ENCODE measurements at places on chromosomes 7 and 10.

- DNase-seq, result no peak
Measured at GRCh38 chr7:133705596-133705995, 421.5 kb upstream of the LRGUK start.

- DNase-seq, result no peak
Measured at GRCh38 chr7:141990011-141990725, 5.5 kb upstream of the MGAM start.

DNA sequence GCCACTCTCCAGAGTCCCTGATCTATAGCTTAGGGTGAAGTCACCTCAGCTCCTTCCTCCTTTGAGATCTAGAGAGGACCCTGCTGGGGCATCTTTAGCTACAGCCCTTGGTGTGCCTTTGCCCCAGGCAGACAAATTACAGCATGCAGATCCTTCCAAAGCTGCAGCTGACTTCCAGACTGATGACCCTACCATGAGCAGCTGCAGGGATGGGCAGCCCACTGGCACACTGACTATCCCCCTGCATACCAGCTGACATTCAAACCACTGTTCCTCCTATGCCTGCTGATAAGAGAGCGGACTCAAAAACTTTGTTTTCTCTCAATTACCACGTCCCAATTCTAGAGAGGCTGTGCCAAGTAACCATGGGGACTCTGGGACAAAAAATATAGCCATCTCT is 70.6 kb downstream of the COL13A1 start:
- DNase-seq, result no peak

DNA sequence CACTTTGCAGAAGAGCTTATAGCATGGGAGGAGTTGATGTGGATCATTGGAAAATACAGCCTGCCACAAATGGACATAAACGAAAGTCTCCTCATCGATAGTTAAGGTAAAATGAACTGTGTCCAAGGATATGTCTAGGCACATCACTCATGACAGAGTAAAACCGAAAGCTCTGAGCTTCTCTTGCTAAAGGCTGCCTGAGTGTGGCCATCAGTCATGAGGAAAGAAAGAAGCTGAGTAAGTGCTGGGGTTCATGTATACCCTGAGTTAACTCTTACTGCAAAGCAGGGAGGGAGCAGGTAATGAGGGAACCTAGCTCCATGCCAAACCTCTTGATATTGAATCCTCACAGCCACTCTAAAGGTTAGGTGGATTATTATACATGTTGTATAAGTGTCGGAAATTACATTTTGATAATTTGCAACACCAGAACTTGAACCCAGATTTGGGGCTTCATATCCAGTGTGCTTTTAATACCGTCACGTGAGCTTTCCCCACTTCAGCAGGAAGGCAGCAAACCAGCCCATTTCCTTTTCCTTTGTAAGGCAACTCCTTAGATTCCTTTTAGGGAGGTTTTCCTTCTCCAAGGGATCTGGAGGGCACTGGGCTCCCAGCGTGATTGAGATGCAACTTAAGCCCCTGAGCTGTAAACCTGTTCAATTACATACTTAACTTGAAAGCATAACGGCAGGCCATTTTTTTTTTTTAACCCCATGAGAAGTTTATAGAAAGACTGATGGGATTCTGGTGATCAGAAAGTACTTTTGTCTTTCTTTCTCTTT is 215.0 kb downstream of the PHF14 start:
- DNase-seq, result no peak

GRCh38 chr7:48518092-48518491 is 346.8 kb downstream of the ABCA13 start:
- DNase-seq, result no peak

DNA sequence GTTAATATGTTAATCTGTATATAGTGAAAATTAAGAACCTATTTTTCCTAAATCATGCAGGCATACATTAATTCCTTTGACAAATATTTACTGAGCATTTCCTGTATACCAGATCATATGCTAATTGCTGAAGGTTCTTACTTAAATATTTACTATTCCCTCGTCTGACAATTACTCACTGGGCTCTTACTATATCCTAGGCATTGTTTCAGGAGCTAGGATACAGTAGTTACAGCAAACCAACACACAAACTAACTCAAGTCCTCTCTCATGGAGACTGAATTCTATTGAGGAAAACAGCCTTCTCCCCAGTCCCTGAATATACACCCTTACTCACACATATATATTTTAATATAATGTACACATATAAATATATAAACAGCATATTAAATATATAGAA is 786.0 kb downstream of the NRG3 start:
- DNase-seq, result no peak

DNA sequence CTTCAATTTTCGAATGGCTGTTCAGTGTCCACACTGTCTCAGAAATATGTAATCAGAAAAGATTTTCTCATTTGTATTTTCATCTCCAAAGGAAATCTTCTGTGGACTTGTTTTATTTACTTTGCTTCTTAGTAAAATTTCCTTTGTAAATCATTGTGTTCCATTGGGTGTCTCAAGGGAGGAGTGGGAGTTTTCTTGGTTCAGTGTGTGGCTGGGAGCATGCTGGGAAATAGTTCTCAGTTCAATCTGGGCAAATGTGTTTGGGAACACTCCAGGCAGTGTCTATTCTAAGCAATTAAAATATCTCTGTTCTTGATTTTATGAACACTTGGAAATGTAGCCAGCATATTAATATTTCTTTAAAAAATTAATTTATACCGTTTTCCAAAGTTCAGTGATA is 1019.8 kb downstream of the CNTNAP2 start:
- no peak for DNase-seq

- no peak for DNase-seq
Measured at GRCh38 chr7:158783595-158783994, 45.7 kb downstream of the ESYT2 start.

DNA sequence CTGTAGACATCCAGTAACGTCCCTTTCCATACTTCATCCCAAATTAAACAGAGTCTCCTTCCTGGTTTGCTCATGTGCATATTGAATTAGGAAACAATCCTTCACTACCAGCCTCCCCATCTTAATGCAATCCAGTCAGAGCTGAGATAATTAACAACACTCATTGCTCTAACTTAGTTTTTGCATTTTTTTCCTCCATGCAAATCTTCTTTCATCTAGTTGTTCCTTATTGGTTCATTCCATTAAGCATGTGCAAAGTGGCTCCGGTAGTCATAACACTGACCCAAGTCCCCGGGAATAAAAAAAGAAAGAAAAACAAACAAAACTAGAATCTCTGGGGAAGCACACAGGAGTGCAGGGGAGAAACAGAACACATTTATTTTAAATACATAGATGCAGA is 1176.1 kb downstream of the GATA3 start:
- DNase-seq, result no peak

- no peak for DNase-seq
Measured at GRCh38 chr10:132370426-132371340, 26.3 kb upstream of the PWWP2B start.

DNA sequence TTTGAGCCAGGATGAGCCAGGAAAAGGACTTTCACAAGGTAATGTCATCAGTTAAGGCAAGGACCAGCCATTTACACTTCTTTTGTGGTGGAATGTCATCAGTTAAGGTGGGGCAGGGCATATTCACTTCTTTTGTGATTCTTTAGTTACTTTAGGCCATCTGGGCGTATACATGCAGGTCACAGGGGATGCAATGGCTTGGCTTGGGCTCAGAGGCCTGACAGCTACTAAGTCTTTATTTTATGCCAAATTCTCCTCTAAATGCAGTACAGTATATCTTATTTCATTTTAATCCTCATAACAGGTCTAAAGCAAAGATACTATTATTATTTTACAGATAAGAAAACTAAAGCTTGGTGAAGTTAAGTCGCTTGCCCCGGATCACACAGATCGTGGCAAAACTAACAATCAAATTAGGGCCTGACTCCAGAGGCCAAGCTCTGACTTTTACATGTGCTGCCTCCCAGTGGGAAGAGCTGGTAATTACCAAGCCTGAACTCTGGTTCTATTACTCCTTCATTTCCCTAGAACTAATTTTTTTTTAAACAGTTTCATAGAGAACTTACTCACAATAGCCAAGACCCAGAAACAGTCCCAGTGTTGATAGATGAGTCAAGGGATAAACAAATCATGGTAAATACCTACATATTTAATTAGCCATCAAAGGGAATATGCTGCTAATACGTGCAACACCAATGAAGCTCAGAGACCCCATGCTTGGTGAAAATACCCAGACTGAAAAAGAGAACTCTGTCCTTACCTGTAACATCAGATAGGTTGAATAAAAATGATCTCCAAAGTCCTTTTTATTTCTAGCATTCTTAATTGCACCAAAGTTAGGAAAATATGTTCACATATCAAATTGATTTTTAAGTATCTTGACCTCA is 35.4 kb downstream of the C7orf25 start:
- DNase-seq, result no peak

DNA sequence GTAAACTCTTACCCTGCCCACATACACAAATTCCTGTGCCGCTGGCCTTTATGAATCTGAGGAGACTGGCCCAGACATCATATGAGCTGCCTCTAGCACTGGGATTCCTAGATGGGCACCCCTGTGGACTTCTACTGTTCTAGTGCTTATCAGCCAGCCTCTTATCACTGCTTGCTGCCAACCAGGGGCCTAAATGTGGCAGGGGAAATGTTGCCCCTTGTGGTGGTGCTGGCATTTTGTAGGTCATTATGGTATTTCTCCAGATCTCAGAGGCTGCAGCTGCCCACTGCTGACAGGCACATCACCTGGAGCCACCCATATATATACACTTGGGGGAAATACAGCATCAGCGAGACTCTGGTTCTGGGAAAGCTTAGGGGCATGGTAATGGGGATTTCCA is 5.4 kb downstream of the SFR1 start:
- no peak for DNase-seq

- no peak for DNase-seq
Measured at GRCh38 chr7:90173127-90173844, 19.0 kb downstream of the STEAP1 start.

GRCh38 chr7:75982306-75983064 is 11.9 kb downstream of the TMEM120A start:
- DNase-seq, result no peak

DNA sequence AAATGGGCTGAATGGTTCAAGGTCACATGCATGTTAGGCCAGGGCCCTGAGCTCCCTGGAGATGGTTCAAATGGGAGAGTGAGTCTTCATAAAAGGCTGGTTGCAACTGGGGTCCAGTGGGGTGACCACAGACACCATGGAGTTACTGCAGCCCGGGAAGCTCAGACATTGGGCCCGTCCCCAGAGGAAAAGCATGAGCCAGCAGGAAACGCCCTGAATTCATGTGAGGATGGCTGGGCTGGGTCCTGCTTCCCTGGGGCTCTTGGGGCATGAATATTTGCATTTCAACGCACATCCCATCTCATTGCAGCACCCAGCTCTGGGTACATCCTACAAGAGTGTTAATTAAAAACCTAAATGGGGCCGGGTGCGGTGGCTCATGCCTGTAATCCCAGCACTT is 549.0 kb downstream of the TCERG1L start:
- DNase-seq, result no peak

- DNase-seq, result no peak
Measured at GRCh38 chr10:31926765-31927564, 1.7 kb downstream of the ARHGAP12 start.

GRCh38 chr10:17548770-17549169 is 68.4 kb downstream of the HACD1 start:
- no peak for DNase-seq

DNA sequence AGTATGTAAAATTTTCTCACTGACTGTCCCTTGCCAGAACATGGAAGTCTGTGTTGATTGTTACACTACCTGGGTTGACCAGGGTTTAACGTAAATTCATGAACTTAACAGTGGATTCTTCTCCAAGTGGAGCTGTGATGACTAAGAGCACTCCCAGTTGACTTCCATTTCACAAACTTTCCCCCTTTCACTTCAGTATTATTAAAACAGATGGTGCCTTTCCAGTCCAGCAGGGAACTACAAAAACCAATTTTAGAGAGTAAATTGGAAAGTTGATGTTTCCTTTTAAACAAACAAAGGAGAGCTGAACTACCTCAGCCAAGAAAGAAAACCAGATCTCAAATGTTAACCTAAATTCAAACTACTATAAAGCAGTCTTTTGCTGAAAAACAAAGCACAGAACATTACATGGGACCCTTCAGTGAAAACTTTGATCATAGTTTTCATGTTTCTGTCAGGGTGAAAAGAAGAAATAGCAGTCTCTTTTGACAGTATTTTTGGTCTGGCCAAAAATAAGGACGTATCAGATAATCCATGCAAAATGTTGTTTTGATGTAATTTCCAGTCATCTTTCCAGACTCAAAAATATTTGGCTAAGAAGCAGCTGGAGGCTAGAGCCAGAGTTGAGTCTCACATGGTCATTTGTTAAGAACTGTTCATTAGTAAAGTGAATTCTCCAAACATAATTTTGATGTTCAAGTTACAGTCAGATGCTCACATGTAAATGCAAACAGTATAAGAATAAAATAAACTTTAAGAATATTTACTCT is 479.9 kb upstream of the AKR1E2 start:
- DNase-seq, result no peak

GRCh38 chr7:36958111-36958733 is 233.9 kb upstream of the AOAH start:
- DNase-seq, result no peak

DNA sequence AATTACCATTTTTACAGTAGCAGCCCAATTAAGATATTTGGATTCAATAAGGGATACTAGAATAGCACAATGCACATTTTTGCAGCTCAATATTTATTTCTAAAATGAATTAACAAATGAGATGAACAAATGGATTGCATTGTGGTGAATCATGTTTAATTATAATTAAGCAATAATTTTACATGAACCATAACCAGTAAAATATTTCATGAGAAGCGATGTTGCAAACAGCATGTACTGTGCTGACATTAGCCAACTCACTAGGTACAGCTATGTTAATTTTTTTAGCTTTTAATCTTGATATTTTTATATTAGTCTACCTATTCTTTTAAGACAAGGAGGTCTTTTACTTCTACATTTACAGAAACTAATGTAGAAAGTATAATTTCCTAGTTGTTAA is 399.1 kb upstream of the AKR1E2 start:
- no peak for DNase-seq

- no peak for DNase-seq
Measured at GRCh38 chr7:89332026-89332425, 536.5 kb upstream of the TEX47 start.

DNA sequence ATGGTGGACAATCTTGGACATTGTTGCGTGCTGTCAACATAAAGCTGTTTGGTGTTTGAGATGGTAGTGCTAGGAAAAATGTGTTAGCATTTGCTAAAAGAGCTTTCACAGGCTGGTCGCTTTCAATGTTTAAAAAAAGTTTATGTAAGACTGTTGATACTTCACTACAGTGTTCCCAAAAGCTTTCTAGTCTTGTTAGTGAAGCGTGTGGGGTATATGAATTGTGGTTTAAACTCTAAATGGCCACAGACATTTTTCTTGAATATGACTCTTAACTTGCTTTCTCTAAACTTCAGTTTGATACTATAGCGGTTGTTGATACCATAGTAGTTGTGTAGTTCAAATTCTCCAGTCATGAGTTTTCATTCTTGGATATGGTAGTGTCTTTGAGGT is 44.9 kb downstream of the MCU start:
- no peak for DNase-seq

GRCh38 chr7:106629516-106629915 is 31.4 kb downstream of the CCDC71L start:
- no peak for DNase-seq

- no peak for DNase-seq
Measured at GRCh38 chr10:130898381-130898780, 413.1 kb downstream of the TCERG1L start.
